ENCODE measurements at places on chromosomes 13 and 19.

DNA sequence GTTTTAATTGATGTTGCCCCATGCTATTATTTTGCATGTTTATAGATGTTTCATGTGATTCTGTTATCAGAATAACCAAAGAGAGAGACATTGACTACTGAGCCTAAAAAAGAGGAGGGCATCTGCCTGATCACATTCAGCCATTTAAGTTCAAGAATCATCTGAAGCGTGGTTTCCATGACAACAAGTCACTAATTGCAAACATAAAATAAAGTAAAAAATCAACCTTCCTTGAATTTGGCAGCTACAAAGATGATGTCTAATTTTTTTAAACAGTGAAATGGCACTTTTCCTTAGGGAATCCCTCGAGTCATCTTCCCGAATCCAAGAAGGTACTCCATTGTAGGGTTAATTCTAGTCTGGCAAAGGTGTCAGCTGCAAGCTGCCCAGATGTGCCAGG is 884.2 kb downstream of the DIAPH3 start:
- DNase-seq: no peak

DNA sequence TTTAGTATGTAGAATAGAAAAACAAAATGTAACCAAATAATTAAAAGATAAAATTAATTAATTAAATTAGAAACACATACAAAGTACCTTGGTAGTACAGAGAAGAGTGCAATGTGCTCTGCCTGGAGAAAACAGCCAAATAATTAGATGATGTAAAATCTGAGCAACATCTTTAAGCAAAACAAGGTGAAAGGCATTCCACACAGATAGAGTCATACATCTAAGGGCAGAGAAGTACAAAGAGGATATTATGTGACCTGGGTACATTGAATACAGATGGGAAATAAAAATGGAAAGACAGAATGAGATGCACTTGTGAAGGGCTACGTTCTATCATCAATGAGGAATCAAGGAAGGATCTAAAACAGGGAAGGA is 25.2 kb upstream of the FNDC3A start:
- DNase-seq: no peak

GRCh38 chr13:33665626-33666175 is 152.2 kb upstream of the RFC3 start:
- no peak for DNase-seq

DNA sequence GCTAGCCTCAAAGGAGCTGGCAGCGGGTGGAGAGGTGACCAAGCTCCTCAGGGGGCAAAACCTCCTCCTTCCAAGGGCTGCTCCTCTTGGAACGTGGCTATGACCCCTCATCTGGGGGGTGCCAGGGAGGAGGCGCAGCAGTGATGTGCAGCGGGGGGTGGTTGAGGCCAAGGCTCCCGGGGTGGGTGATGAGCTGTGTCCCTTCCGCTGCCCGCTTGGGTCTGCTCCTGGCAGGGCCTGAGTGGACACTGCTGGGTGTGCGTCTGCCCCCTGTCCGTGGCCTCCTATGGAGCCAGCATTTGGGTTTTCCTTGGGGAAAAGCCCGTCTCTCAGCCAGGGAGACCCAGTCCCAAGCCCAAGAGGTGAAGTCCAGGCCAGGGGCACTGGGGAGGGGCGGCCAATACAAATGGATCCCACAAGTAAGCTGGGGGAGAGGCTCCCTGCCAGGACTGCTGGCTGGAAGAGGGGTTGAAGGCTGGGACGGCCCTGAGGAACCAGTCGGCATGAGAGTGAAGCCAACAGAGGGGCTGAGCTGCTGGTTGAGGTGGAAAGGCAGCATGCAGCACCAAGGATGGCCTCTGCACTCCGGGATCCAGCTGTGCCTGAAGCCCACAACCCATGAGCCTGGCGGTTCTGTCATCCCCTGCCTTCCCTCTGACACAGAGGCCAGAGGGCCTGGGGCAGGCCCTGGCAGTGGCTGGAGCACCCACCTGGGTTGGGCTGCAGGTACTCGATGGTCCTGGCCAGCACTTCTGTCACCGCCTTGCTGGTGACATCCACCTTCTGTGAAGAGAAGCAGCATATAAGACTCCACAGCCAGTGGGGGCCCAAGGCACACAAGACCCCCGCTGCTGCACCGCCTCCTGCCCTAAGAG is 22.7 kb downstream of the MPND start:
- DNase-seq: no peak

DNA sequence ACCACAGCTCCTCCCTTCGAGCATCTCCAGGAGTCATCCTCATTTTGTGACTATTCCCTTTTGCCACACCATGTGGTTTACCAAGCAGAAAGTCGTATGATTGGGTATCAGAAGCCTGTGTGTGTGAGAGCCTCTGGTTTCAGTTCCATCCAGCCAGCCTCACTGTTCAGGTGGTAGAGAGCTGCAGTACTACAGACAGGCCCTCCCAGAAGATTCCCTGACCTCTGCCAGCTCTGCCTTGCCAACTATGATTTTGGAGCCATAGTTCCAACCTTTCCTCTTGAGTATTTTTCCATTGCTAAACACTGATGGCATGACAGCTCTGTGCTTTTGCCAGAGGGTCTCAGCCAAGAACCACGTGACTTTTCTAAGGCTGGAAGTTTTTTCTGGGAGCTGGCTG is 82.5 kb downstream of the DHRS12 start:
- DNase-seq: no peak

- no peak for DNase-seq
Measured at GRCh38 chr19:19613506-19613905, 5.0 kb downstream of the PBX4 start.

DNA sequence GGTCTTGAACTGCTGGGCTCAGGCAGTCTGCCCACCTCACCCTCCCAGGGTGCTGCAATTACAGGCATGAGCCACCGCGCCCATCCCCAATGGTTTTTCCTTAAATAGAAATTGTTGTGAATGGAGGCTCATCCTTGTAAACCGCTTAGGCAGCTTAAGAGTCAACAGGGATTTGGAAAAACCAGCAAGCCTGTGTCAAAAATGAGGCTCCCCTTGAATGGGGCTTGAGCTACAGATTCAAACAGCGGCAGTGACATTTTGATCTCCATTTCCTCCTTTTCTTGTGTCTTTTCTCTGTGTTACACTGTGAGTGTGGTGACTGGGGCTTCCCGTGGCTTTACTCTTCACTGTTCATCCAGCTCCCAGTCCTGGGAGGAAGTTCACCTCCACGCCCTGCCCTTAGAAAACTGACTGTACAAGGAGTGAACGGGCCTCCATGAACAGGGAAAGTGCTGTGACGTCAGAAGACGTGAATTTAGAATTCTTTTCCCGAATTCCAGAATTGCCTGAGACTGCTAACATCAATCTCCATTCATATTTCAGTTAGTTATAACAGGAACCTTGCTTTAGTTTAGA is 15.3 kb upstream of the RAB8A start:
- DNase-seq: no peak

DNA sequence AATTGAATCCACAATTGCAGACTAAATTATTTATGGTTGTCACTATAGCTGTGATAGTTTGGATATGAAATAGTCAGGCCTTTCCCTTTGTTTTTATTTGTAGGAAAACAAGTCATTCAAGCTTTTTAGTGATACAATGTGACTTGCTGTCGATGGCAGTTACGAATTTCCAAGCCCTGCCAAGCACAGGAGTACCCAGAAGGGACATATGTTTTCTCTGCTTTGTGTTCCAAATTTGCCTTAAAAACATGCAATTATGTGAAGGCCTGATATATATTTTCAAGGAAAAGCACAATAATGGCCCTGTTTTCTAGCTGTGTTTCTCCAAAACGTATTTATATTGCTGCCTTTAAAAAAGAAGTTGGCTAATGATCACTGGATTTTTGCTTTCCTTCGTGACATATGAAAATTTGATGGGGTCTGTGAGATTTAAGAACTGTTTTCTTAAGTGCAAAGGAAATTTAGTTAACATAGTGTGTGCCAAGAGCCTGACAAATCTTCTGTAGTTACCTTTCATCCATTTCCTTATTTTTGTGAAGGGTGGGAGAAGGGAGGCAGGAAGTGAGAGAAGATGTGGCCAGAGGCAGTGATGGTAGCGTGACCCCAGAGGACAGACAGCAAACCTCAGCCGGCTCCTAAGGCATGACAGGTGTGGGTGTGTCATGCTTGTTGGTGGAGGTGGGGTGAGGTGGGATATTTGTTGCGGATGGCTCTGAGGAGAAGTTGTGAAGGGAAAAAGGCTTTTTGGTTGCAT is 79.6 kb downstream of the TEX26 start:
- no peak for DNase-seq

- no peak for DNase-seq
Measured at GRCh38 chr13:112767506-112768471, 78.0 kb downstream of the ATP11A start.

DNA sequence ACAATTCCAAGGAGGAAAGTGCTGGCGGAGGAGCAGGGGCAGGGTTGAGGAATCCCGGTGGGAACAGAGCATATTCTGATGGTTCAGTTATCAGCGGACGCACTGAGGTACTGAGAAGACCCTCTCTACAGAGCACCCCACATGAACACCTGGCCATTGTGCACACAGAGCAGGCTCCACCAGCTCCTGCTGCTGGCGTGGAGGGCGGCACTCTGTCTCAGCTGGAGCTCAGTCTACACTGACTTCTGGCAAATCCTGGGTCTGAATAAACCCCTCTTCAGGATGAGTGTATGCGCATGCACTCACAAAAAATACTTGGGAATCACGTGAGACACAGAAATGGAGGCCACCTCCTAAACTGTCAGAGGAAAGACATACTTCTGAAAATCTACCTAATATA is 114.4 kb upstream of the IRS2 start:
- no peak for DNase-seq

DNA sequence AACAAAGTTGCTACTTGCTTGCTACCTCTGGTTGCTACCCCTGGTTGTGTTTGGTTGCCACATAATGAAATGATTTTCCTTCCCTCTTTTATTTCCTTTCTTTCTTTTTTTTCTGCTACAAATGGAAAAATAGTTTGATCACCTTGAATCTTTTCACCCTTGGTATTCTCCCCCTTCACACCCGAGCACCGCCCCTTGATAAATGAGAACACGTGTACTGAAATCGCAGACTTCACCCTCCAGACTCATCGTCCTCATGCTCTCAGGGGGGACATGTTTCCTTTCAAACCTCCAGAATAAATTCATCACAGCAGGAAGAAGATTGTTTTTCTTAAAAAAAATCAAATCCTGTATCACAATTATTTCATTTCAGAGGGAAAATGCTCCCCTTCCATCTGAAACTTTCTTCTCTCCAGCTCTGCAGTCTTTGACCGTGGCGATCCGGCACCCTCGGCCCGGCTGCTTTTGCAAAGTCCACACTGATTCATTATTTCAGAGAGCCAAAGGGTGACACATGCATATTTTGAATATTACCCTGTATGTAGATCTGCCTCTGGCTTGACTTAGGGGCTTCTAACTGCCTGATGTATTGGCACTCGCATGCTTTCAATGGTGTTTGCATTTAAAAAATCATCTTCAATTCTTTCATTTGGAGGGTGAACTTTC is 222.6 kb upstream of the MAB21L1 start:
- DNase-seq: no peak

- no peak for DNase-seq
Measured at GRCh38 chr19:46386151-46386550, 27.2 kb downstream of the CCDC8 start.

DNA sequence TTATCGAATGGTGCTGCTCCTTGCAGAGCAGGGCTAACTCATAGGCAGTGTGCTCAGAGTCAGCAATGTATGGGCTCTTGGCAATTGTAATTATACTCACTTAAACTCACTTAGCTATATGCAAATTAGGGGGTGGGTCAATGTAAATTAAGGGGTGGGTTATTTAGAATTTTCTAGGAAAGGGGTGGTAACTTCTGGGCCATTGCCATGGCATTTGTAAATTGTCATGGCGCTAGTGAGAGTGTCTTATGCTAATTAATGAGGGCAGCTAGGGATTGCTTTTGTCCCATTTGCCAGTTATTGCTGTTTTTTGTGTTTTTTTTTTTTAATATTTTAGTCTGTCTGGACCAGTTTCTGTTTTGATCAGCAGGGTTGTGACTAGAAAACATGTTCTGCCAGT is 68.4 kb downstream of the DIAPH3 start:
- DNase-seq: no peak

GRCh38 chr13:80097561-80097960 is 243.4 kb downstream of the SPRY2 start:
- no peak for DNase-seq

- no peak for DNase-seq
Measured at GRCh38 chr13:33307843-33308242, 22.3 kb upstream of the STARD13 start.

GRCh38 chr13:111241862-111242261 is 78.6 kb upstream of the TEX29 start:
- DNase-seq: no peak

DNA sequence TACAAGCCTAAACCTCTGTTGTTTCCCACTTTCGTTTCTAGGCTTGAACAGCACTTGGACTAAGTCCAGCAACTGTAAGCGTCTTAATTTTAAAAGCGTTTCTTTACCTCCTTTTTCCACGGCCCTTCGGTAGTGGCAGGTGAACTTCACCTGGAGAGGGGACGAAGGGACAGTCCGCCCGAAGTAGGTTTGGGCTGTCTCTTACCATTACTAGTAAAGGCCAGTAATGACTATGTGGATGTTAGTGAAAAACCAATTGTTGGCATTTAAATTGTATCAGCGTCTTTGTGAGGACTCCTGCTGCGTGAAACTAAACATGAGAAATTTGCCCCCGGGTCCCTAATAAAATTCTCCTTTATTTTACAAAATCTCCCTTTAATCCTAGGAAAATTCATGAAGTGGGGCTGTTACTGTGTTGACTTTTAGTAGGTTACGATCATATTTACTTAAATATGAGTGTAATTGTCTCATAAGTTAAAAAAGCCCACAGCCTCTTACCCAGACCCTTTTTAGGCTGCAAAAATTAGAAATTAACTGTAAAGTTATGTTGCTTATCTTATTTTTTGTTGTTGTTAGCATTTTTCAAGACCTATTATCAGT is 983 bp downstream of the ITM2B start:
- no peak for DNase-seq

GRCh38 chr19:7600721-7601120 is 5.1 kb downstream of the CAMSAP3 start:
- DNase-seq: no peak
